Caki2 (cell line): ENCODE measurements at places on chromosomes 2 and 18.

DNA sequence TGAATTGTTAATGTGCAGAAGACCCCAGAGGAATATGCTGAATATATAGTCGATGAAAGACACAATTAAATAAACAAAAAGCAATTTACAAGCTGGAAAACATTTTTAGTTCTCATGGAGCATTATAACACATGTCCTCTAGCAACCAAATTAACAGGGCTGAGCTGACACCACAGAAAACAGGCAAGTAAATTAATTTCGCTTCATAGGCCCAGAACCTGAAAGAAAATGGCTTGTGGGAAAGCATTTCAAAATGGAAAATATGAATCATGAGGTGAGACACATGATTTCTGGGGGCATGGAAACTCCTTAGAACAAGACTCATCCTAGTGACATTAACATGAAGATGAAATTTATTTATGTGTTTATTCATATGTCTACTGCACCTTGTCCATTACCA is 25.0 kb upstream of the RNF152 start:
- no peak for DNase-seq

DNA sequence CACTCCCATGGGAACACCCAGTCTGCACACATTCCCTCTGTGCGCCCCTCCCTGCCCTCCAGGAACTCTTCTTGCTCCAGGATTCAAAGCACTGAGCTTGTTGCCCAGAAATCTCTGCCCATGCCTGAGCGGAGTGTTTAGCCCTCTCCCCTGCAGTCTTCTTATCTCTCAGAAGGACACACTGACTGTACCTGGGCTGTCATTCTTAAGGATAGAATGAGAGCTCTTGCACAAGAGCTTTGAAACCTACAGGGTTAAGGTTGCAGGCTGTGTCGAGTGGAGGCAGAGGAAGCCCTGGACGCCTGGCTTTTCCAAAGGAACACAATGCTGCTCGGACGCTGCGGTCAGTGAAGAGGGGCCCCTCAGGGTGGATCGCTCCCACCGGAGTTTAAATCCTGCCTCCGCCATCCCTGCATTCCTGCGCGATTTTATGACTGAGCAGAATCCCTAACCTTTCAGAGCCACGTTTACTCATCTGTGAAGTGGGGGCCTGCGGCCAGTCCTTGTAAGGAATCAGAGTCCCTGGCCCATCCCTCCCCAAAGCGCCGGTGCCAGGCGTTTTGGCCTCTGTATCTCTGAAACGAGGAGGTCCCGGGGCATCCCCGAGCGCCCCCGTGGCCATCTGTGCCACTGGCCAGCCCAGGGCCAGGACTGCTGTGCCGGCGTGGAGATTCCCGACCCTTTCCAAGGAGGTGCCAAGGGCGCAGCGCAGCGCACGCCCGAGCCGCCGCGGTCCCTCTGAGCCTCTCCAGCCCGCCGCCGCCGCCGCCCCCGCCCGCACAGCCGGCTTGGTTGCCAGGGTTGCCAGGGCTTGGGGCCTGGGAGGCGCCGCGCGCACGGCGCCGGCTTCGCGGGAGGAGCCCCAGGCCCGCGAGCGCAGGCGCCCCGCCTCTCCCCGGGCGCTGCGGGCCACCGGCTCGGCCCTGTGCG is 58.9 kb downstream of the FAM168B start:
- no peak for DNase-seq

- DNase-seq: no peak
Measured at GRCh38 chr2:70043252-70043875, 43.9 kb upstream of the PCBP1 start.

DNA sequence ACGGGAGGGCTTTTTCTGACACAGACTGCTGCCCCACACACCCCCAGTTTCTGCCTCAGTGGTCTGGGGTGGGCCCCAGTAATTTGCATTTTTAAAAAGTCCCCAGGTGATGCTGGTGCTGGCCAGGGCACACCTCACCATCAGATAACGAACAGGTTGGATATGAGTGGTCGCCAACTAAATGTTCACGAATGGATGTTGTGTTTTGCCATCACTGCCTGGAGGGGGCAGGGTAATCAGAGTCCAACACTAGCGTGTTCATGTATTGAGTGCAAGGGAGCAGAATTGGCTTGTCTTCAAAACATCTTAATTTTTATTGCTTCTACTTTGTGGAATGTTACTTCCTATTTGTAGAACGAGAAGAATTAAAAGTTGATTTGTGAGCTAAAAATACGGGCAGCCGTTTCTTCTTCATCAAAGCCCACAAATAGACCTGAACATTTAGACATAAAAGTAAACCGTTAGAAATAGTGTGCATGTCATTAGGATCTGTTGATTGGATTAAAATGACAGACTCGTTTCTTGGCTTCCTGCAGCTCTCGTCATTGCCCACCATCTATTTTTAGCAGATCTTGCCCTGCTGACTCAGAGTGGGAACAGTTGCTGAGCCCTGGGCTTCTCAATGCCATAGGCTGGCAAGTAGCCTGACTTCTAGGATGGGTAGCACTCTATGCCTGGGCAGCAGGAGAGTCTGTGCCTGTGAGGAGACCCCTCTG is 45.2 kb downstream of the NCK2 start:
- no peak for DNase-seq

- DNase-seq: no peak
Measured at GRCh38 chr2:64288321-64289193, 144.3 kb upstream of the PELI1 start.
